ENCODE measurements at places on chromosomes 3 and 15.

GRCh38 chr3:132407025-132407424, 10.3 kb upstream of the DNAJC13 start:
- DNase-seq = no peak

- DNase-seq = no peak
These were observed 20.6 kb upstream of the RFTN1 start for GRCh38 chr3:16533928-16534574.

GRCh38 chr3:122067214-122067550, 12.0 kb downstream of the CD86 start:
- no peak for DNase-seq

GRCh38 chr3:195556390-195556789, 13.3 kb upstream of the PPP1R2 start:
- peak; percentile 62 for DNase-seq

GRCh38 chr3:51709675-51710074, 2.8 kb downstream of the GRM2 start:
- no peak for DNase-seq

- no peak for DNase-seq
These were observed 30.2 kb upstream of the IREB2 start for GRCh38 chr15:78407608-78408354.

- no peak for DNase-seq
These were observed 897 bp upstream of the CHL1 start for GRCh38 chr3:195666-196065.

DNA sequence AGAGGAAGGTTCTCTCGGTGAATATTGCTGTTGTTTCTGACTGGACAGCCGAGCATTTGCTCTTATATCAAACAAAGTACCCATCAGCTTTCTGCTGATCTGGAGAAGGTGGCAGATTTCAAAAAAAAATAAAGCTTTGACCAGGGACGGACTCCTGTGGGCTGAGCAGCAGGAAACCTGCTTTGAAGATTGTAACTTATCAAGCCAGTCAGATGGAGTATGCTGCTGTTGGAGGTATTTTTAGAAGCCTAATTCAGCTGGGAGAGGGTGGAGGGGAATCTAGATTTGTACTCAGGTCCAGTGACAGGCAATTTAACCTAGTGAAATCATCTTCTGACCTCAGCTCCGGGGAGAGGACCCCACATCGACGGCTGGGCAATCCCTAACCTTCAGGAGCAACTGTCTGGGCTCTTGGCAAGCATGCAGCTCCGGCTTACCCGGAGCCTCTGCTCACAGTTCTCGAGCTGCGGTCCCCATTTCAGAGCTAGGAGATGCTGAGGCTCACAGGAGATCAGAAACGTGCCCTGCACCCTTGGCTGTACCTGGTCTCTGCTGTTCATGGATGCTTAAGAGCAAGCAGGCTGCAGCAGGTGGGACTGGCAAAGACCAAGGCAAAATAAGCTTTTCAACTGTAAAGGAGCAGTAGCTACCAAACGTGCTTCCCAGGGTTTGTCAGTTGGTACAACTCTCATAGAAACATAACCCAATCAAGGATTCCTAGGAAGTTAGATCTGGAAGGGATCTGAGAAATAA, 89.3 kb upstream of the ST8SIA2 start:
- DNase-seq = no peak

DNA sequence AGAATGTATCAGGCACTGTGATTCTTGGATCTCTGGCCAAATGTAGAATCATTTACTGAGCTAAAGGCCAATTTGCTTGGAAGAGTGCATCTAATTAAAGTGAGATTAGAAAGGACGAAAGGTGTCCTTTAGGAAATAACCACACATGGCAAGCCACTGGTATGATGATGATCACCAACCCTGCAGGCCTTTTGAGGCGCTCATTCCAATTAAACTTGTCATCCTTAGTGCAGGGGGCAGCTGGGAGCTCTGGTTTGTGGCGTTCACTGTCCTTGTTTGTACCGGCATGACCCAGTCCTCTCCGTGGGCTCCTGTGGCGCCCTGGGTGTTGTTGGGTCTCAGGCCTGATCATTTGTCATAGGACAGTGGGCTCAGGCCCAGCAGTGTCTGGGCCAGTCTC, 11.0 kb downstream of the LIMD1 start:
- no peak for DNase-seq

DNA sequence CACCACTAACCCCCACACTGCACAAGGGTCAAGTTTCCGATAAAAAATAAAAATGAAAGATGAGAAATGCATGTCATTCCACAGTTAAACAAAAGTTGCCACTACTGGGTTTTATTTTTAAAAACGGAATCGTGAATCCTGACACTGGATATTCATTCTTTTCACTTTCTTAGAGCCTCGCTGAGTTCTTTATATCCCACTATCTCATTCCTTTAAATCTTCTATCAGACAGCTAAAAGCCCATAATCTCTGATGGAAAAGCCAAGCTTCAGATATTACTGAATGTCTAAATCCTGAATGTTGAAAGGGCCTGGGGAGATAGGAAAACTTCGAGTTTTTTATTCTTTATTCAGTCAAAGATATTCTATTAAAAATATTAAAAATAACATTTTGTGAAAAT, 11.7 kb downstream of the RIOX2 start:
- DNase-seq = no peak

- DNase-seq = no peak
These were observed 180.5 kb downstream of the APBA2 start for GRCh38 chr15:29066310-29066709.

- no peak for DNase-seq
These were observed 707.3 kb upstream of the UBE2E2 start for GRCh38 chr3:22495791-22496190.

DNA sequence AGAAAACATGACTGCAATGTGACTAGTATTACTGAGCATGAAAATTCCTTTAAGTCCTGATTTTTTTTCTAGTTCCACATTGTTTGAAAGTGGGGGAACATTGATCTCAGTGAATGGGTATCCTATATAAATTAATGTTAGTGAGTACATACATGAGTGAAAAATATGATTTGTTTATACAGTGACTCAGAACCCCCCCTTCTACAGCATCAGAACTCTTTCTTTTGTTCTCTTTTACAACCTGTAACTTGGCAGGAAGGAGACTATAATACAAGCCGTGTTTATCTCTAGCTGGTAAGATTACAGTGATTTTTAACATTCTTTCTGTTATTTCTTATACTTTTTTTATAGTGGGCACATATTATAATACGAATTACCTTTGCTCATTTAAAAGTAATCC, 384.7 kb downstream of the PDCD6IP start:
- DNase-seq = no peak

DNA sequence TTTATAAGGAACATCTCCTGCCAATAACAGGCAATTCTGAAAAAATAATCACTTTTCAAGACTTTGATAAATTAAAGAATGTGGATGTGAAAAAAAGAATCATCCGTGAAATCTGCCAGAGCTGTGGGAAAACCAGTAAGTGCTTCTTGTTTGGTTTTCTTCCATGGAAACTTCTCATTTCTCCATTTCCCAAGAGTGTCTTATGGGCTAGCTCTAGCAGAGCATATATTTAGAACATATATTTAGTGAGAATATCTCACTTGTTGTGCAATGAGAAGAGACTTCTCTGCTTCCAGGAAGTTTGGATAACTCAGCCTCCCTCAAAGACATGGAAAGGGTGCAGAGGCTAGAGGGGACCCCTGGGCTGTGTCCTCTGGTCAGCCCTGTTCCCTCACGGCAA, 49.9 kb downstream of the COL6A5 start:
- no peak for DNase-seq

- no peak for DNase-seq
These were observed 113.8 kb downstream of the C3orf38 start for GRCh38 chr3:88263417-88264100.

- DNase-seq = no peak
These were observed 2.8 kb upstream of the COPG1 start for GRCh38 chr3:129246636-129247035.

DNA sequence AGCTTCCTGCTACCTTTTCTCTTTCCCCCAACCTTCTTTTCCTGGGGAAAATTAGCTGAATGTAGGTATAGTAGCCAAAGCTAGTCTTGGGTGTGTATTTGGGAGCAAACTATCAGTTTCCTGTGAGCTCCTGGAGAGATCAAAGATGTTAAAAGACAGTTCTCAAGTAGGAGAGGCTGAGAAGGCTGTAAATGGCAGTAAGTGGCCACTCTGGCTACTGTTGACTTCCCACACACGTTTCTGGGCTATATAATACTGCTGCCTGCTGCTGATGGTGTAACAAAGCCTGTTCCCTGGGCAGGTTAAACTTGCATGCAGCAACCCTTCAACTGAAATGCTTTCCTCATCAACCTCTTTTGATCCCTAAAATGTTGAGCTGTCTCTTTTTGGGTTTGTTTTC, 27.6 kb downstream of the ARID3B start:
- DNase-seq = no peak

DNA sequence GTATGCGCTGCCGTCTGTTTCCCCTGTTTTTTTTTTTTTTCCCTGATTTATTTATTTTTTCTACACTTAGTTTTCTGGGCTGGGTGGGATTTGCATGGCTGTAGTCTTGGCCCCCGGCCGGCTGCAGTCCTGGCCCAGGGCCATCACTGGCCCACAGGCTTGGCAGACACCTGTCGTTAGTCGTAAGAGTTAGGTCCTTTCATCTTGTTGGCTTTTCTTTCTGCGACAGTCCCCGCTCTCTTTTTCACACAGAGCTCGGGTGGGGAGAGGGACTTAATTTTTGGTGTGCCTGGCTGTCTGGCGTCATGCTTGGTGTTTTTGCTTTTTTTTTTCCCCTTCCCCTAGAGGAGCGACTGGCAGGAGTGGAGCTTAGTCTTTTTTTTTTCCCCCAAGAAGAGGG, 183.4 kb downstream of the KLF13 start:
- DNase-seq = no peak

DNA sequence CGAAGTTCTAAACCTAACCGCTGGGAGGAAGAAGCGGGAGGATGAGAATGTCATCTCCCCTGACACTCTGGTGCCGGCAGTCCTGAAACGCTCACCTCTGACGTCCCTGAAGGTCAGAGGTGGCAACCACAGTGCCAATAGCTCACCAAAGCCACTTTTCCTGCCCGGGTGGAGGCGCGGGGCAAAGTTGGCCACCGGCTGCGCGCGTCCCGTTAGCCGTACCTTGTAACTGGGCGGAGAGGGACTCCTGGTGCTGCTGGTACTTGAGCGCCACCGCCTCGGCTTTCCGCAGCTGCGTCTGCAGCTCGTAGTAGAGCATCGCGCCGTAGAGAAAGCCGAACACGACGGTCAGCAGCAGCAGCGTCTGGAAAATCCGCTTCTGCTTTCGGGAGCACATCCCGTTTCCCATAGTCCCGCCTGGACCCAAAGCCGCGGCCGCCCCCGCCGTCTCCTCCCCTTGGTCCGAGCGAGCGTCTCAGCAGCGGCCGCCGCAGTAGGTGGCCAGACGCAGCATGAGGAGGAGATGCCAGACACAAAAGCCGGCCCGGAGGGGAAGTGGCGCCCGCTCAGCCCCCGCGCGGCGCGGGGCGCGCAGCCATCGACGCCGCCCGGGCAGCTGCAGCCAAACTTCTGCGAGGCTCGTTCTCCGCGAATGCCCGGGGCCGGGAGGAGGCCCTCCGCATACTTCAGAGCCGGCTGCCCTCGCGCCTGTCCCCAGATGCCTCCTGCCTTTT, 680 bp downstream of the GOLIM4 start:
- peak; percentile 11 for DNase-seq

- DNase-seq = peak; percentile 57
These were observed 720 bp upstream of the TNIK start for GRCh38 chr3:171460725-171461524.

DNA sequence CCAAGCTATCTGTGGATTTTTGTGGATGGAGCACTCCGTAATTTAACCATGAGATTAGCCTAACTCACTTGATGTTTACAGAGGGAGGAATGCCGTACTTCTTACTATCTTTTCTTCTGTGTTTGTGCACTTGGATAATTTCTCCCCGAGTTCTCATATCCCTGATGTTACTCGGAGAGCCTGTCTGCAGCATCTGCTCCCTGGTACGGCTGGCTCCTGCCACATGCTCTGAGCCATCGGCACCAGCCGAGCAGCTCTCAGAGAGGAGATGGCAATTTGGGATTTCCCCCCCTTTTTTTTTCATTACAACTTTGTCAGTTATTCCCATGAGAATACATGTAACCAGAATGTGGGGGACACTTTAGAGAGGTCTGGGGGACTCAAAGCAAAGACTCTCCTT, 155.0 kb downstream of the MCTP2 start:
- no peak for DNase-seq

DNA sequence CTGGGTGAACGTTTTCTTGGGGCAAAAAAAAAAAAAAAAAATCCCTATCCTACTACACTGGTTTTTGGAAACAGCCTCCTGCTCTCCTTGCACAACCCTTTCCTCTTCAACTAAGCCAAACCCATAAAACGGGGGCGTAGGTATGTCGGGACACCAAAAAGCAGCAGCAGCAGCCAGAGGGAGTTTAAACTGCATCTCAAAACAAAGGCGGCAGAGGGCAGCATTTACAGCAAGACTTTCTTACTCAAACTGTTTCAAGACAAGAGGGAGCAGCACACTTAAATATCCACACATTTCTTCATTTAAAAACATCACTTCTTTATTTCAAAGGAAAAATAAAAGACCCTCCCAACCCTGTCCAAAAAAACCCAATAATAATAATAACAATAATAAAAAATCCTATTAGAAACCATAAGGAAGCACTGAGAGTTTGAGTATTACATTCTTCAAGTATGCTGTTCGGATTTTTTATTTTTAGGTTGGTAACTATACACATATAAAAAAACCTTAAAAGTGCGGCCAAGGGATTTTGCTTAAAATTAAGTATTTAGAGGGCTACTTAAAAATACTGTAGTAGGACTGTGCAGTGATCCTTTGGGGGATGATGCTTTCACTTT, 43.9 kb upstream of the PLXND1 start:
- peak; percentile 57 for DNase-seq

DNA sequence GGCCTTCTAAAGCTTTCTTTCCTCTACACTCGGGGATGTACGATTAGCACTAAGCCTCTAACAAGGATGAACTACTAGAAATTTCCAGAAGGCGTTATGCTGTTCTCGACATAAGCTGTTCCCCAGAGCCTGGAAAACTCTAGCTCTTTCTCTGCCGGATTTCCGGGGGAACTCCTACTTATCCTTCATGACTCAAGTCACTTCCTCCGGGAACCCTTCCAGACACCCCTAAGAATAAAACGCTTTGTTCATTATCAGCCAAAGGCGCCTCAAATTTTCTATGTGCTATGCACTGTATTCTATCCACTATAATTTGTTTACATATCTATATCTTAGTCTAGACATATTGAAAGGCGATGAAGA, 455 bp upstream of the SNAP23 start:
- DNase-seq = no peak

GRCh38 chr3:2765002-2765579, 345.1 kb downstream of the IL5RA start:
- no peak for DNase-seq

Measured in CD4-positive, alpha-beta T cell treated with Interleukin-6 for 4 hours (primary cell).